NCI-H226 (cell line): ENCODE measurements at places on chromosomes 4 and X.
A peak's percentile ranks its signal among the peaks of the same experiment; 100 is the strongest.

GRCh38 chrX:13938051-13938828 lies 91.5 kb downstream of the GEMIN8 start:
- no peak for DNase-seq

- DNase-seq: no peak
Observed at GRCh38 chrX:7852166-7852565, 9.2 kb downstream of the VCX start.

GRCh38 chr4:119227690-119228089 lies 15.2 kb downstream of the USP53 start:
- no peak for DNase-seq

GRCh38 chrX:149073479-149073878 lies 431.6 kb downstream of the IDS start:
- no peak for DNase-seq

DNA sequence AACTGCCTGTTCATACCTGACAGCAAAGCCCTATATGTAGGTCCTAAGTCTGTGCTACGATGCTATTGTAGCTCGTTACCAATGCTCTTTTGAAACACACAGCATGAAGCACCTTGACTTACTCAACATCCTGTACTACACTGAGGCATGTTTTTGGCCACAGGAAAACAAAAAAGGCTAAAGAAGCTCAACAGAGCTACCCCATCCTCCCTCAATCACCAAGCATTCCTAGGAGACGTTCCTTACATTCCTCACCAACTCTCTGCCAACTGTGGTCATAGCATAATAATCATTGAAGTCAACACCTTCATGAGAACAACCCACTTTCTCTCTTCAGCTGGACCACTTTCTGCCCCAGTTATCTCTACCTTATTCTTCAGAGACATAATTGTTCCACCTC lies 73.7 kb upstream of the SLC25A43 start:
- peak; percentile 51 for DNase-seq

DNA sequence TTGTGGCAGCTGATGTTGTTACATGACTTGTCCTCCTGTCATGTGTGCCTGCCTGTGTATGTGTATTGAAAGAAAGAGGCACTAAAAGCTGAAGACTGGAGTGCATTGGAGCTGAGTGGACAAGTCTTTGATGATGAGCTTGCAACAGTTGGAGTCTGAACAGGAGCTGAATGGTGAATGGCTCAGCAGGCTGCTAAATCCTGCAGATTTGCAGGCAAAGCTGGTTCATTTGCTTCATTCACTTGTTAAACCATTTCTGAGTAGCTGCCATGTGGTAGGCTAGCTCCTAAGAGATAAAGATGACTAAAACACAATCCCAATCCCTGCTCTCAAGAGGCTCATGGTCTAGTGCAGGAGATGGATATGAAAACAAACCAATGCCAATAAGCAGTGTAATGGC lies 217.3 kb downstream of the CHRDL1 start:
- DNase-seq: no peak

DNA sequence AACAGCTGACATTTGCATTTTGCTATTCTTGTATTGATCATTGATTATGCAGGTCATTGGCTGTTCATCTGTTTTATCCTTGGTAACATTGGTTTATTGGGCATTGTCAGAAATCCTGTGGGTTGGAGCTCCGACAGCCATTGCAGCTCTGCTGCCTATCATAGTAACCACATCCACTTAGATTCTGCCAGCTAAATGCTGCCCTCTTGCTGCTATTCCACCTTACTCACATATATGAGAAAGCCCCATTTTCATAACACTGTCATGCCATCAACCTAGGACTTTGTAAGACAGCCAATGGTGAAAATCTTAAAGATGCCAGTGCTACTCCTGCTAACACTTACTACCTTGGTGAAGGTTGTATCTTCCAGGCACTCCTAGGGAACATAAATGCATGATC lies 187.3 kb upstream of the CXCL13 start:
- DNase-seq: peak; percentile 38

DNA sequence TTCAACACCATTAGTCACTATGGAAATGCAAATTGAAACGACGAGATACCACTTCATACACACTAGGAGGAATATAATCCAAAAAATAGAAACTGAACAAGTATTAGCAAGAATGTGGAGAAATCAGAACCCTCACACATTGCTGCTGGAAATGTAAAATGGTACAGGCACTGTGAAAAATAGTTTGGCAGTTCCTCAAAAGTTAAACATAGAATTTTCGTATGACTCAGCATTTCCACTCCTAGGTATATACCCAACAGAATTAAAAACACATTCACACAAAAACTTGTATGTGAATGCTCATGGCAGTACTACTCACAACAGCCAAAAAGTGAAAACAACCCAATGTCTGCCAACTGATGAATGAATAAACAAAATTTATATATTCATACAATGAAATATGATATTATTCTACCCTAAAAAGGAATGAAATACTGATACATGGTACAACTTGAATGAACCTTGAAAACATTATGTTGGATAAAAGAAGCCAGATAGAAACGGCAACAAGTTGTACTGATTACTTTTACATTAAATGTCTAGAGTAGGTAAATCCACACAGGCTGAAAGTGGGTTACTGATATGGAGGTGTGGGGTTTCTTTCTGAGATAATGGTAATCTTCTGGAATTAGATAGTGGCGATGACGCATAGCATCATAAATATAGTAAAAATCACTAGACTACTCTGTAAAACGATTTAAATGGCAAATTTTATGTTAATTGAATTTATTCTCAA lies 22.3 kb downstream of the TEC start:
- no peak for DNase-seq

- no peak for DNase-seq
Observed at GRCh38 chr4:83297548-83298260, 13.1 kb upstream of the COQ2 start.

DNA sequence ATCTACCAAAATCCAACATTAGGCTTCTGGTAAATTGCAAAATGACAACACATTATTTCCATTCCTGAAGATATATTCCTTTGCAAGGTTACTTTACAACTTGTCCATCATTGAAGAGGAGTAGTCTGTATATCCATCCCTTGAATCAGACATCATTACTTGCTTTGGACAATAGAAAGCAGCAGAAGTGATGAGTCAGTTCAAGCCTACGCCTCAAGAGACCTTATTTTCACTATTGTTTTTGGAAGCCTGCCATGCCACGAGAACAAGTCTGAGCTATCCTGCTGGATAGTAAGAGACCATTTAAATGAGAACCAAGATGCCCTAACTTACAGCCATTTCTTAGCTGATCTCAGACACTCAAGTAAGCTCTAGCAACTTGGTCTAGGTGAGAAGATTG lies 246.0 kb upstream of the HHIP start:
- peak; percentile 91 for DNase-seq

- DNase-seq: no peak
Observed at GRCh38 chr4:146510942-146511341, 10.8 kb downstream of the SLC10A7 start.

DNA sequence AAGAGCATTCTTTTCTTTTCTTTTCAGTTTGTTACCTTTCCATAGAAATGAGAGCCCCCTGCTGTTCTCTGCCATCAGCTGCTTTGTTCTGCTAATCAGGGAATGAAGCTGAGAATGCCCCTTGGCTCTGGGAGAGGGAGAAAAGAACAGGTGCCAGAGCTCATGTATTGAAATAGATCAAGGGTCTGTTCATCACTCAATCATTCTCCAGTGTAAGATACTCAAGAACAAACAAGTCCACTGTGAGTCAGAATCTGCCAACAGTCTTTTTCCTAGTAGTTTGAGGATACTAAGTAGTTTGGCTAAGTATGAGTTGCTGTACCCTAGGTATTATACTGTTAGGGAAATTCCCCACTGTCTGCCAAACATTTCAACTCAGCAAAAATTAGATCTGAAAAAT lies 144.3 kb downstream of the RTL3 start:
- no peak for DNase-seq

- DNase-seq: no peak
Observed at GRCh38 chr4:148044912-148045352, 313.0 kb downstream of the ARHGAP10 start.

DNA sequence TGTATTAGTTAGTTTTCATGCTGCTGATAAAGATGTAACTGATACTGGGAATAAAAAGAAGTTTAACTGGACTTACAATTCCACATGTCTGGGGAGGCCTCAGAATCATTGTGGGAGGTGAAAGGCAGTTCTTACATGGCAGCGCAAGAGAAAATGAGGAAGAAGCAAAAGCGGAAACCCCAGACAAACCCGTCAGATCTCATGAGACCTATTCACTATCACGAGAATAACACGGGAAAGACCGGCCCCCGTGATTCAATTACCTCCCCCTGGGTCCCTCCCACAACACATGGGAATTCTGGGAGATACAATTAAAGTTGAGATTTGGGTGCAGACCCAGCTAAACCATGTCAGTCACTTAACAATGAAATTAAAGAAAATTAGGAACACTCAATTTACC lies 499.1 kb downstream of the FSTL5 start:
- DNase-seq: no peak

- DNase-seq: no peak
Observed at GRCh38 chr4:152014280-152014679, 253.5 kb upstream of the GATB start.

- DNase-seq: no peak
Observed at GRCh38 chr4:8832113-8832915, 39.3 kb downstream of the HMX1 start.

DNA sequence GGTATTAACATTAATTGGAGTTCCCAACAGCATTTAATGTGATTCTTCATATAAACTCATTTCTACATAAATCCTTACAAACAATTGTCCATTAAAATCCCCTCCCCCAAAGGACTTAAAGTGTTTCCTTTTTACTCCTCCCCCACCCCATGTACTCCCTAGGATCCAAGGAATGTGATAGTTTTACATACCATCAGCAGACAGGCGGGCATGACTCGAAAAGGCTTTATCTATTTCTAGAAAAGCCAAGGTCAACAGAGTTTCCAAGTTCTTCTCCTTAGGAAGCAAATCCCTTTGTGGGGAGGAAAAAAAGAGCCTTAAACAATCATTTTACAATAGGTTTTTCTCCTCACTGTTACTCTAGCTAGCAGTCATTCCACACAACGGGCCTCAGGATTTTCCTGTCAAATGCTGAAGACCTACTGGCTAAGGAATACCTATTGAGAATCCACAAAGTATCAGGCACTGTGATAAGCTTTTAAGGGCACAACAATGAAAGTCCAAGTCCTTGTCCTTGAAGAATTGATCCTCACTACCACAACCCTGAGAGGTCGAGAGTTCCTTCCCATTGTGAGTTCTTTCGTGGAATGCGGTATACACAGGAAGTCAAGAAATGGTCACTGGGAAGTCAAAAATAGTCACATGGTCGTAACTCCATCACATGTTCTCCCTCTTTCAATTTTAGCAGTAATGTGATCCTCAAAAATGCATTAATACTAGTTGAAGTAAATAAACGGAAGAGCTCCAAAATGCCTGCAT lies 7.2 kb downstream of the PPM1K start:
- peak; percentile 22 for DNase-seq

DNA sequence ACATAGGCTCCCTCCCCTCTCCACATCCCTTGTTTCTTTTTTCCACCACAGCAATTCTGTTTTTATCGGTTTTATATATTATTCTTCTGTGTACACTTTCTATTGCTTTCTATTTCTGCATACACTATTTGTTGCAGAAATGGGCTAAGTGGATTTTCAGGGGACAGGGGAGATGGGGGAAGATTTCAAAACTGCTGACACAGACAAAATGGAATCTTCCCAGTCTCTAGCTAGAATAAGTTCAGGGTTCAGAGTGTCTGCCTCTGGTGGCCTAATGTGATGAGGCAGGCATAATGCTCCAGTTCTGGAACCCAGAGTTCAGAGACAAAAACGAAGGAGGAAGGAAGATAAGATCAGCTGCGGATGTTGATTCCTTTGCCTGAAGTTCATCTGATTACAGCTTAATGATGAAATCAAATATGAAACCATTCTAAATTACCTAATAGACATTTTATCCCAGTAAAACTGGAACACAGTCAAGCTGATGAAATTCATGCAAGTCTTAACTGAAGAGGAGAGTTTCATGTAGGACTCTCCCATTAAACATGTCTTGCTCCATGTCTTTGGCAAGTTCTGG lies 447.1 kb downstream of the AFF2 start:
- DNase-seq: no peak

GRCh38 chr4:183503497-183504063 lies 1.3 kb upstream of the ING2 start:
- no peak for DNase-seq

DNA sequence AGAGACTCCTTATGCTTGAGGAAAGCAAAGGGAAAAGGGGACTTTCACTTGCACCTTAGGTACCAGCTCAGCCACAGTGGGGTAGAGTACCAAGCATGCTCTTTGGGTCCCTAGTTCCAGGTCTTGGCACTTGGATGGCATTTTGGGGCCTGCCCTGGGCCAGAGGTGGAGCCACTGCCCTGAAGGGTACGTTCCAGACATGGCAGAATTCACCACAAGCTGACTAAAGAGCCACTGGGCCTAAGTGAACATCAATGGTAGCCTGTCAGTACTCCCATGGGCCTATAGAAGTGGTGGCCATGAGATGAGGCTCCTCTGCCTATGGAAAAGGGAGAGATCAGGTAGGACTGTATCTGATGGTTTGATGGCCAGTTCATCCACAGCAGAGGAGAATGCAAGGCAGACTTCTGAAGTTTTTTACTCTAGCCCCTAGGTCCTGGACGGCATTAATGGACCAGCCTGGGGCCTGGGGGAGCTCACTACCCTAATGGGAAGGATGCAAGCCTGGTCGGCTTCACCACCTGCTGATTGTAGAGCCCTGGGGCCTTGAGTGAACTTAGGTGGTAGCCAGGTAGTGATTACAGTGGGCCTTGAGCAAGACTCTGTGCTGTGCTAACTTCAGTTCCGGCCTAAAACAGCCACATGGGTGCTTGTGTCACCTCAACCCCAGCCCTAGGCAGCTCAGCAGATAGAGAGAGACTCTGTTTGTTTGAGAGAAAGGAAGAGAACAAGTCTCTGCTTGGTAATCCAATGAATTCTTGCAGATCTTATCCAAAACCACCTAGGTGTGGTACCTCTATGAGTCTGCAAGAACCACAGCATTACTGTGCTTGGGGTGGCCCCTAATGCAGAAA lies 19.8 kb upstream of the HSFX4 start:
- DNase-seq: no peak

- DNase-seq: peak; percentile 54
Observed at GRCh38 chrX:84168574-84168973, 19.4 kb downstream of the RPS6KA6 start.
